Small intestine (tissue), 16 donors: ENCODE measurements at places on chromosomes 5 and 9. TPM values are rescaled to one million over a fixed set of nuclear protein-coding genes. Genes with fewer than 3 reads are reported as not detected.

DNA sequence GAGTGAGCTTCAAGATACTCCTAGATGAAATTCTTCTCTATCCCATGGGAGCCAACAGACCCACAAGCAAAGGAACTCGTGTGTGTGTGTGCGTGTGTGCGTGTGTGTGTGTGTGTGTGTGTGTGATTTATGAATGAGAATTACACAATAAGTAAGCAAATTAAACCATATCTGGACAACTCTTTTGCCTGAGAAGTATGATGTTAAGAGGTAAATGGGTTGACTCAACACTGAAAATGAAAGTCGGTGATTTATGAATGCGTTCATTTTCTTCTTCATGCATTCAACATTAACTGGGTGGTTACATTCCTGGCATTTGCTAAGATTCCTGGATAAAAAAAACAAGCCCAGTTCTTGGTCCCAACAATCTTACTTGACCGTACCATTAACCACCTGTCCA lies 171.3 kb upstream of the ZNF462 start:
- H3K4me3 ChIP-seq: no peak overlapping the region
- H3K27me3 ChIP-seq: no peaks in the 10 kb centered on the region
- H3K27ac ChIP-seq: no peak overlapping the region
- DNase-seq: no peak

DNA sequence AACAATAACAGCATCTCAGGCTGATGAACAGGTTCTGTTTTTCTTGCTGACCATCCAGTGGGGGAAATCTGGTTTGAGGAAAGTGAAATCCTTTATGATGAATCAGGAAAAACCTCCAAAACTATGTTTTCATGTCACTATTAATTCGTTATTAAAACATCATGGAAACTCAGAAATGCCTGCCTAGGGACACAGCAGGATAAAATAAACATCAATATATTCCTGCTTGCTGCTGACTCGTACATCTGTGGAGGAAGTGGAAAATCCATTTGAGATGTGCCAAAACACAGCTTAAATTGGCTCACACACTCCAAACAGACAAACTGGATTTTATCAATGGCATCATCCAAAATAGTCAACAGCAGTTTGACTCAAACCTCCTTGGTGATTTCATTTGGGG lies 53.0 kb downstream of the TEK start:
- H3K36me3 ChIP-seq: no peaks in the 10 kb centered on the region
- no peak overlapping the region for H3K4me3 ChIP-seq
- peak; percentile 11 for DNase-seq
- no peaks in the 10 kb centered on the region for H3K4me1 ChIP-seq

DNA sequence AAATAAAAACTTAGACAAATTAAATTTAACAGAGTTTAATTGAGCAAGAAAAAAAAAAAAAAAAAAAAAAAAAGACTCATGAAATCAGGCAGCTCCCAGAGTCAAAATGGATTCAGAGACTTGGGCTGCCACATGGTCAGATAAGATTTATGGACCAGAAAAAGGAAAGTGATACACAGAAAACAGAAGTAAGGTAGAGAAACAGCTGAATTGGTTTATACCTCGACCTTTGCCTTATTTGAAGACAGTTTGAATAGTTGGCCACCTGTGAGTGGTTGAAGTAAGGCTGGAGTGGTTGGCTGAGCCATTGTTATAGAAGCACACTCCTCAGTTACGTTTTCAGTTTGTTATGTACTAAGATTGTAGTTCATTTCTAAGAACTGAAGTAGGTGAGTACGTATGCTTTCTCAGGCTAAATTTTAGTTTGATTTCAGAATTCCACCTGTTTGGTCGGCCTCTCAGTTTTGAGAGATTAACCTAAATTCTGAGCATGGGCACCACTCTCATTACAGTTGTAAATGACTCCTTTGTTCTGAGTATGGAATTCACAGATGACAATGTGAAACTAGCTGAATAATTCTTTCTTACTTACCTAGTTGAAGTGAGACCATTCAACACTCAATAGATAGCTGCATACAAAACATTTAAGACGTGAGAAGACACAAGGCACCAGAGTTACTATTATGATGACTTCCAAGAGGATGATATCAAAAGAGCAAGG lies 149.0 kb downstream of the AOPEP start:
- peak; percentile 69 for DNase-seq
- H3K27me3 ChIP-seq: no peaks in the 10 kb centered on the region
- no peaks in the 10 kb centered on the region for H3K36me3 ChIP-seq
- H3K4me3 ChIP-seq: no peak overlapping the region
- H3K4me1 ChIP-seq: peaks cover 5% of the 10 kb centered on the region

DNA sequence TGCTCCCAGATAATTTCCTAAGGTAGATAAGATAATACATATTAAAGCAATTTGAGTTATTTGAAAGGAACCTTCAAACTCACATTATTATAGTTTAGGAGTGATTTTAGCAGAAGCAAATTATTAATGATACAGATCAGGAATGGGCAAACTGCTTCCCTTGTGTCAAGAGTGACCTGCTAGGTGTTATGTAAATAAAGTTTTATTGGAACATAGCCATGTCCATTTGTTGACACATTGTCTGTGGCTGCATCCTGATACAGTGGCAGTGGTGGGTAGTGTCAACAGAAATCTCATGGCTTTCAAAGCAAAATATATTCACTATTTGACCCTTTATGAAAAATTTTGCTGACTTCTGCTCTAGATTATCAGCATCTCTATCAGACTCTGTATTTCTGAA lies 11.4 kb upstream of the BASP1 start:
- no peaks in the 10 kb centered on the region for H3K36me3 ChIP-seq
- H3K27me3 ChIP-seq: peaks cover 6% of the 10 kb centered on the region
- H3K27ac ChIP-seq: no peak overlapping the region
- no peaks in the 10 kb centered on the region for H3K4me1 ChIP-seq

DBH gene
- not detected for polyA plus RNA-seq

GRCh38 chr5:168865968-168866367 lies 286.8 kb upstream of the PANK3 start:
- no peak overlapping the region for H3K27ac ChIP-seq
- H3K4me1 ChIP-seq: no peaks in the 10 kb centered on the region
- no peak for DNase-seq
- H3K36me3 ChIP-seq: no peaks in the 10 kb centered on the region

DNA sequence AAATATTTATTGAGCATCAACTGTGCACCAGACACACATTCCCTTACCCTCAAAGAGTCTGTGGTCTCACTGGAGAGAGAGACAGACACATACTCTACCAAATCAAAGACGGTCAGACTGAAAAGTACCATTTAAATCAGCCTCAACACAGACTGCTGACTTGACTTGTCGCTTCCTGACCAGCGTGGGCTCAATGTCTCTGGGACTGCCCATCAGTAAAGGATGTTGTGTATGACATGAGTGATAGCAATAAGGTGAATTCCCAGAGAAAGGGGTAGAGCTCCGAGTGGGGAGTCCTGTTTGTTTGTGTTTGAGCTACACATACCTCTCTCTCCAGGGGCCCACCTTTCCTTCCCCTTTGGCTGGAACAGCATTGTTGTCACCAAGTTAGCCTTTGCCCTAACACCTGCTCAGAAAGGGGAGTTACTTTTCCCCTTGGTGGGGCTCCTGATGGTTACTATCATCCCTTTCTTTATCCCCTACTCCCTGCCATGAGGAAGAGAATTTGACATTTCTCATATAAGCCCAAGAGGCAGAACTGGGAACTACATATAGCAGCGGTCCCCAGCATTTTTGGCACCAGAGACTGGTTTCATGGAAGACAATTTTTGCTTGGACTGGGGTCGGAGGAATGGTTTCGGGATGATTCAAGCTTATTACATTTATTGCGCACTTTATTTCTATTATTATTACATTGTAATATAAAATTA lies 33.9 kb downstream of the NR4A3 start:
- H3K27ac ChIP-seq: no peak overlapping the region
- no peaks in the 10 kb centered on the region for H3K36me3 ChIP-seq
- no peaks in the 10 kb centered on the region for H3K27me3 ChIP-seq
- peaks cover 1% of the 10 kb centered on the region for H3K4me1 ChIP-seq
- H3K4me3 ChIP-seq: no peak overlapping the region
- DNase-seq: no peak

GRCh38 chr9:93577078-93577974 lies 942 bp downstream of the PHF2 start:
- H3K36me3 ChIP-seq: no peaks in the 10 kb centered on the region
- peaks cover 10% of the 10 kb centered on the region for H3K4me1 ChIP-seq
- peak; percentile 63 for DNase-seq
- H3K27ac ChIP-seq: peak overlapping the region; percentile 27

SKIC3 gene
- polyA plus RNA-seq: 15.2 TPM

DNA sequence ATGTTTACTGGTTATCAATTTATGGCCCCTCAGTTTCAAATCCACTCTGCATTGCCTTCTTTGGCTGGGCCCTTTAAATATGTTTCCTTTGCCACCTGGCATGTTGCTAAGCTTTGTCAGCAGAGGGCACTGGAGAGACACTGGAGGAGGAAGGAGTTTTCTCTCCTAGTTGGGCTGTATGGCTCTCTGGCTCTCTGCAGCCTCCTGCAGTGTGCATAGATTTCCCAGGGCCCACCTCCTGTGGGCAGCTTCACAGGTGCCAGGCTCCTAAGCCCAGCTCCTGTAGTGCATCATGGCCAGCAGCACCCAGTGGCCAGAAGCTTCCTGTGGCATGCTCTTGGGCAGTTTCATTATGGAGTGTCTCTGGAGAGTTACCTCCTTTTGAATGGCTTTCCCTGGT lies 23.3 kb downstream of the CAVIN4 start:
- H3K4me3 ChIP-seq: no peak overlapping the region
- H3K4me1 ChIP-seq: no peaks in the 10 kb centered on the region
- H3K27ac ChIP-seq: no peak overlapping the region
- H3K36me3 ChIP-seq: no peaks in the 10 kb centered on the region

GRXCR2 gene
- not detected for polyA plus RNA-seq

- peaks cover 7% of the 10 kb centered on the region for H3K4me1 ChIP-seq
- no peak overlapping the region for H3K4me3 ChIP-seq
- no peak overlapping the region for H3K27ac ChIP-seq
- no peaks in the 10 kb centered on the region for H3K27me3 ChIP-seq
- peak; percentile 13 for DNase-seq
Measured at GRCh38 chr5:144144956-144145751, 25.3 kb downstream of the YIPF5 start.

SLC36A2 gene
- not detected for polyA plus RNA-seq

ADGRV1 gene
- 2.6 TPM for polyA plus RNA-seq

- H3K4me1 ChIP-seq: no peaks in the 10 kb centered on the region
- H3K27ac ChIP-seq: no peak overlapping the region
- no peaks in the 10 kb centered on the region for H3K36me3 ChIP-seq
- no peaks in the 10 kb centered on the region for H3K27me3 ChIP-seq
- DNase-seq: no peak
Measured at GRCh38 chr5:120552638-120553037, 88.5 kb downstream of the PRR16 start.

- H3K27ac ChIP-seq: no peak overlapping the region
- no peaks in the 10 kb centered on the region for H3K27me3 ChIP-seq
- H3K4me3 ChIP-seq: no peak overlapping the region
- DNase-seq: no peak
- no peaks in the 10 kb centered on the region for H3K4me1 ChIP-seq
- H3K36me3 ChIP-seq: no peaks in the 10 kb centered on the region
Measured at GRCh38 chr9:36603006-36603405, 30.3 kb downstream of the MELK start.

CTNND2 gene
- not detected for polyA plus RNA-seq

ABHD17B gene
- polyA plus RNA-seq: 28.0 TPM

DNA sequence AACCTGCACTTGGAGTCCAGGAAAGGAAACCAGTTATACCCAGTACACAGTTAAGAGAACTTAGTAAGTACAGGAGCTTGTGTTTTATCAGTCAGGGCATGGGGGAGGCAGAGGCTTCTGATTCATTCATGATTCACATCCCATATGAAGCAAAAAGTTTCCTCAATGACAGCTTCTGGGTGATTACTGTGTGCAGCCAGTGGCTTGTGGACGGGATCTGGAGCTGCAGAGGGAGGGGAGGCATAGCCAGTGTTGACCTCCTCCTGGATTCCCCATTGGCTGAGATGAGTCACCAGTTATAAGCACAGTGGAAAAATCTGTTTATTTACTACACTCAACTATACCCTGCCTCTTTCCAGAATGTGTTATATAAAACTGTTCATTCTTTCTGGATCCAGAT lies 17.7 kb downstream of the IL31RA start:
- DNase-seq: no peak
- H3K4me3 ChIP-seq: no peak overlapping the region
- no peaks in the 10 kb centered on the region for H3K36me3 ChIP-seq

GRCh38 chr5:122707796-122708195 lies 67.1 kb upstream of the SNX2 start:
- H3K27ac ChIP-seq: no peak overlapping the region
- H3K36me3 ChIP-seq: no peaks in the 10 kb centered on the region
- no peaks in the 10 kb centered on the region for H3K27me3 ChIP-seq
- H3K4me3 ChIP-seq: no peak overlapping the region
- DNase-seq: no peak
- H3K4me1 ChIP-seq: no peaks in the 10 kb centered on the region

CAVIN4 gene
- polyA plus RNA-seq: not detected

- H3K4me1 ChIP-seq: no peaks in the 10 kb centered on the region
- H3K27ac ChIP-seq: no peak overlapping the region
- no peak for DNase-seq
Measured at GRCh38 chr5:159752622-159753275, 163.5 kb upstream of the ADRA1B start.

DNA sequence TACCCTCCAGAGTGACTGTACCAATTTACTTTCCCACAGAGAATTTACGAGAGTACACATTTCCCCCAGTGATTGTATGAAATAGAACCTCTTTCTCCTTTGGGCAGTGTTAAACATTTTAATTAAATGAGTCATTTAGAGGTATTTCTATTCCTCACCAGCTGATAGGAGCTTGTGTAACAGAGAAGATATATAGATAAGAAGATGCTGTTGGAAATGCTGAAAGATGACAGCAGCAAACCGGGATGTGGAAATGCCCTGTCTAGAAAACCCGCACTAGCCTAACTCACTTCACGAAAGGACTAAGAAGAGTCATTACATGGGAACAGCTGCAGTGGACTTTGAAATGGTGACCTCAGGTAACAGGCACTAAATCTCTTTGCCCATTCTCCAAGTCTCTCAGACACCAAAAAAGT lies 68.3 kb downstream of the LPAR1 start:
- DNase-seq: peak; percentile 76
- no peaks in the 10 kb centered on the region for H3K27me3 ChIP-seq
- H3K4me3 ChIP-seq: no peak overlapping the region
- H3K27ac ChIP-seq: peak overlapping the region; percentile 13
- H3K4me1 ChIP-seq: peaks cover 13% of the 10 kb centered on the region
